ENCODE measurements at places on chromosomes 7 and 10.

DNA sequence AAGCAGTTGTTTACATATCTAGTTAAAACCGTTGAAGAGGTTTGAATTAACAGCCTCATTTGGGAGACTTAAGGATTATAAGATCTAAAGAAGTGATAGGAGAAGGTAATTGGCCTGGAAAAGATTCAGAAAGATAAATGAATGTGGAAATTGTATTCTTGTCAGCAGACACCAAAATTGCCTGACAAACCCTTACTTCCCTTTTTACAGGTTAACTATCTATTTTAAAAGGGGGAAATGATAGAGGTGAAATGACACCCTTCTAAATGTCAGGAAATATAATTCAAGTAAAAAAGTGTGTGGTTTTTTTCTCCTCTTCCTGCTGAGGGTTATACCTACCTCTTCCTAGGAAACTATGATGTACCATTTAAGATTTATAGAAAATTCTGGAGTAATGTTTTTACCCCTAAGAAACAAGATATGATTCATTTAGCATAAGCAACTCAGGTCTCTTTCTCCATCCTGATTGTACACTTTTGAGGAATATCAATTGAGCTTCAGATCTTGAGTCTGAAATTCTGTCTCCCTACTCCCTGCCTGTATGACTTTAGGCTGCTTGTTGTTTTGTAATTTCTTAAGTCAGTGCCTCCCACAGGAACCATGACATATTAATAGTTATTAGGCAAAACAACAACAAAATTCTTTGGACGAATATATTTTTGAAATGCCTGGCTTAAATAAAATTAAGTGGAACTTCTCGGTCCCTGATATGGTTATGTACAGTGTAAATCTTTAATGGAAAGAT, 250.4 kb downstream of the RNLS start:
- no peak for DNase-seq

DNA sequence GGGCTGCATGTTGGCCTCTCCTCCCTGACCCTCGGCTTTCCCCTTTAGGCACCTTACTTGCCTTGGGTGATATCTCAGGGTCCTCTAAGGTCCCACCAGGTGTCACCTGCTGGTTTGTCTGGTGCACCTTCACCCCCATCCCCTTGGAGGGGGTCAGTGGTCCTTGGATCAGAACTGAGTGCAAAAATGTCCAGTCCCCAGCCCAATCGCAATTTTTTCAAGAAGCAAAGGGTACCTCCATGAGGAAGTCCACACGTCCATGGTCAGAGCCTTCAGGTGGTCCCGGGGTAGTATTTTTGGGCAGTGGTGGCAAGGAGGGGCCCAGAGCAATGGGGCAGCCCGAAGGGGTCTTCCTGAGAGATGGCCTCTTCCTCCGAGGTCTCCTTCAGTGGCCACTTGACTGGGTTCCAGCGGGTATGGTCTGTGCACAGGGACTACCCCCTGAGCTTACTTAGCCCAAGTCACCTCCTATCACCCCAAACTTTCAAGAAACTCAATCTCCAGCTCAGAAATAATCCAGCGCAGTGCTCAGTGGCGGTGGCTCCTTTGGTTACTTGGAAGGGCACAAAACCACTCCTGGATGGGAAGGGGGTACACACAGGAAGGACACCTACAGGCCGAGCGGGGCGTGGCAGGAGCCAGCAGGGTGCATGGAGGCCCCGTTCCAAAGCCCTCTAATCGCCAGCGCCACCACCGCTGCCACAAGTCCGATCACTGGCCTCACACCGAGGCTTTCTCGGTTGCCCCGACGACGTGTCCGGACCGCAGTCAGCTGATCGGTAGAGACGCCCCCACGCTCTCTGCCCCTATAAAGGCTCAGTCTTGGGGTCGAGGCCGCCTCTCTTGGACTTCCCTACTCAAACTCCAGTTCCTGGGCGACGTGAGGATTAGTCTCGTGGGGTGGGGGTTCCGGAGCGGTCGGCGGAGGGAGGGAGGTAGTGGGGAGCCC, 4.5 kb downstream of the SAP25 start:
- peak; percentile 39 for DNase-seq

GRCh38 chr7:85289279-85289678, 102.4 kb upstream of the SEMA3D start:
- no peak for DNase-seq

DNA sequence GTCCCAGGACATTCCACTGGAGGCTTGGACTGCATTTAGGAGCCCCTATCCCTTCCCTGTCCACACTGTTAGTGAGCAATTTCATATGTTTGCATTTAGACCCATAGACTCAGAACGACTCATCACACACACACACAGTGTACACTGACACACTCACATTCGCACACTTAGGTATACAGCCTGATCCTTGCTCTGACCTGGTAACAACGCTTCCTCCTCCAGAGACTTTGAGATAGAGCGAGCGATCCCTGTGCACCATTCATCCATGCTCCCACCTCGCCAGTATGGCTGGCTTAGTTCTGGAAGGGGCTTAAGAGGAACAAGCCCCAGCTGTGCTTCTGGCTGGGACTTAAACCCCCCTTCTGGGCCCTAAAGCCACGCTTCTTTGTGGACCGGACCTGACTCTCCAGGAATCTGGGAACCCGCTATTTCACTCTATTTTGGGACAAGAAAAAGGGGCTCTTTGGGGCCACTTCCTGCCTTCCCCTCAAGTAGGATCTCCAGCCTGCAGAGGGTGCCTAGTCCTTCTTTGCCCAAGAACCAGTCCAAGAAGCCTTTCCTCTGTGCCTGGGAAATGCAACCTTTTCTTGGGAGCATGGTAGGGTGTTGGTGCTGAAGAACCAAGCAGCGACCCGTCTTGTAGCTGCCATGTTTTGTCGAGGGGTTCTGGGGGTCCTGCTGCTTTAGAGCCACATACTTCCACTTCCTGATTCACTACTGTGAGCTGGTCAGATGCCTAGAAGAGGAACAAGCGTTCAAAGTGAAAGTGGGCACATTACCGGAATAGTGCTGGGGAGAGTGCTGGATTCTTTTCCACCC, 1.1 kb upstream of the HOXA13 start:
- no peak for DNase-seq

DNA sequence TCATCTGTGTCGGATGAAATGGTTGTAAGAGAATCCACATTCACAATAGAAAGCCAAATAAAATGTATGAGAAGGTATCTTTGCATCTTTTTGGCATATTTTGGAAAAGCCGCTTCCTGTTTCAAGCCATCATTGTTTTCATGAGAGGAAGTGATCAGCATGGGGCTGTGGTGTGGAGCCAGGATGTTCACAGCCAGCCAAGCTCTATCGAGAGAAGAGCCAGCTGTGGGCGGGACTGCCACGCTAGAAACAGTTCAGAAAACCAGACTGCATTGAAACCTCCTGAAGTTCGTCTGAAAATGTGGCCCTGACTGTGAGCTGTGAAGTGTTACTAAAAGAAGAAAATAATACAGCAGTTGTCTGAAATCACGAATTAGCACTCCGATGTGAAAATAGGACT, 21.2 kb upstream of the NPS start:
- no peak for DNase-seq

DNA sequence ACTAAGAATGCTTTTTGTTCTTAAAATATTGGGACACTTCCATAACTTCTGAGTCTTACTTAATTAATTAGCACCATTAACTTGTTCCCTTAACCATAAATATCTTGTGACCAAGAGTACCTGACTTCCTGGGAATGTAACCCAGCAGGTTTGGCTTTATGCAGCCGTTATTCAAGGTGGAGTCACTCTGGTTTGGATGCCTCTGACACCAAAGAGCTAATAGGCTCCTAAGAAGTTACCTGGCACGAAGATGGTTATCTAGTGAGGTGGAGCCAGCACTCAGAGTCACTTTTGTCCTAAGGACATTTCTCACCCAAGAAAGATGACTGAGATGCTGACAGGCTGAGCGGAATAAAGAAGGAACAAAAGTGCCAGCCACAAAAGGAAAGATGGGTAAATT, 172.3 kb downstream of the C1GALT1 start:
- DNase-seq = no peak

- DNase-seq = no peak
Measured at GRCh38 chr7:157544226-157544625, 207.4 kb downstream of the DNAJB6 start.

DNA sequence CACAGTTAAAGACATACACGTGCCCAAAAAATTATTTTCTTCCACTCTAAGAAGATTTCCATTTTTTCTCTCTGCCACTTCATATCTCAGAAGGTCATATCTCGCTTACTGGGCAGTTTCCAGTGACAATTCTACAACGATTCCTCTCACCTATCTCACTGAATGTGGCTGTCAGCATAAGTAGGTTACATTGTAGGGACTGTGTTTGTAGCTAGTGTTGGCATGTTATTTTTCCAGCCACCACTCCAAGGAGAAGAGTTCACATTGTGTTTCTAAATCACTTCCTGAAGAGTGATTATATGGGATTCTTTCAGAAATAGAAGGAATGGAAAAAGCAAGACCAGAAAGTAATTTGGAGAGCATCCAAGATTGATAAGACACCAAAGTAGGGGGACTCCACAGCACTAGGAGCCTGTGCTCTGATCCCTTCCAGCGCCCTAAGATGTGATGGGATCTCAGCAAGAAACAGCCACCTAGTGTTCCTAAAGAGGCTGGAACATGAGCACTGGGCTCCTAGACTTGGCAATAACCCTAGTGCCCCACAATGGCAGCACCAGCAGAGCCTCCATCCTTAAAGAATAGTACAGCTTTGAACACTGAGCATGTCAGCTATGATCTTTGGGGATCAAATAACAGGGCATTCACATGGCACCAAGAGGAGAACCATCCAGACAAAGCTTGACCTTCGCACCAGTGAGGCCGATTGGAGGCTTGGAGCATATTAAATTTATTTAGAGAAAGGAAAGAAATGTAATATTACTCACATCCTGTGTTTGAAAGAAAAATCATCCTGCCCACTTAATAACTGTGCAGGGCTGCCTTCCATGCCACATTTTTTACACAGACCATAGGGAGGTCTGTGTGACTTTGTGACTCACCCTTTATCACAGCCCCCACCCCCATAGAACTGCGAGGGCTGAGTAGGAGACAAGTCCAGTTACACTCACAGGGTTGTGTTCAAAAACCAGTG, 51.8 kb downstream of the CAV1 start:
- DNase-seq = no peak

GRCh38 chr7:128103498-128104107, 72.4 kb upstream of the LRRC4 start:
- DNase-seq = peak; percentile 29

GRCh38 chr7:132171130-132171576, 405.1 kb downstream of the PLXNA4 start:
- DNase-seq = no peak

GRCh38 chr7:80533287-80533686, 21.4 kb upstream of the GNAT3 start:
- DNase-seq = no peak

GRCh38 chr7:70645279-70645678, 486.7 kb upstream of the GALNT17 start:
- DNase-seq = no peak

GRCh38 chr7:142799437-142799835, 28.7 kb downstream of the PRSS2 start:
- no peak for DNase-seq

GRCh38 chr10:118720685-118721538, 33.9 kb downstream of the CACUL1 start:
- peak; percentile 77 for DNase-seq

DNA sequence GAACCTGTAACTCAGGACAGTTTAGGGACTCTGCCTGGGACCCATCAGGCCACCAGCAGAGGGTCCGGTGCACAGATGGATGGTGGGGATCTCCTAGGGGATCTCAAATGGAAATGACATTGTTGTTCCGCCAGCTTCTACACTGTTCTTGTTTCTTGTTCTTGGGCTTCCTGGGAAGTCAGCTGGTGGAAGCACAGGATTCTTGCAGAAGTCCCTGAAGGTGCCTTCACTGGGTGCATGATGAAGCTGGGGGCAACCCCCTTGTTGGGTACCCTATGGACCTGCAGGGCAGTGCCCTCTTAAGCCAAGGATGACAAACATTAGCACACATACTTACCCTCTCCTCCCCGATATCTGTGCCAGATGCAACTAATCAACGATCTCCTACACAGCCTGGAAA, 18.6 kb downstream of the SFTPD start:
- no peak for DNase-seq

- no peak for DNase-seq
Measured at GRCh38 chr7:29329686-29330085, 135.1 kb downstream of the CHN2 start.

- DNase-seq = no peak
Measured at GRCh38 chr7:2016761-2017480, 215.8 kb downstream of the MAD1L1 start.

GRCh38 chr7:82443547-82444219, at the start of gene CACNA2D1:
Gene CACNA2D1 (minus strand): TSS chr7:82443777.
- DNase-seq = no peak

- DNase-seq = no peak
Measured at GRCh38 chr7:118109607-118110006, 74.4 kb upstream of the LSM8 start.

DNA sequence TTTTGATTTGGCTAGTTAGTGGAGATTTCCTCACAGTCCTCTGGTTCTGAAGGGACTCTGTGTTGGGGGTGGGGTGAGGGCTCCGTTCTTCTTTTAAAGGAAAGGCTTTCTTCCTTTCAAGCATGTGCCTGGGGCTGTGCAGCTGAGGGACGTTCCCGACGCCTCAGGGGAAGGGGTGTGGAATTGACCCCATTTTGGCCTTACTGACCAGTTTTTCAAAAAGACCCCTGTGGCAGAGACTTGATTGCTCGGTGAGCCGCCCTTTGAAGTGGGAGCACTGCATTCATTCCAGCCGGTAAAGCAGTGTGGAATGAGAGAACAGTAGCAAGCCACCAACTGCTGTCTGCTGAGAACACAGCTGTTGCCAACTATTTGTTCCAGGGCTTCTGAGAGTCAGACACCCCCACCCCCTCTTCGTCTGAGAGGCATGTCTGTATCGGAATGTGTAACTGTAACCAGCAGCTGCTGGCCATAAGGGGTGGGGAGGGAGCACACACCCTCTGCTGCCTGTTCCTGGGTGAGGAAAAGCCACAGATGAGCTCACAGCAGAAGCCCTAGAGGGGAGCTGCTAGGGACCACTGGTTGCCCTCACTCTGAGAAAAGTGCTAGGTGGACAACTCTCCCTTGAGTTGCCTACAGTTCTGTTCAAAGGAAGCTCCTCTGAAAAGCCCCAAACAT, 33.2 kb downstream of the WBP1L start:
- no peak for DNase-seq

- DNase-seq = no peak
Measured at GRCh38 chr7:43868181-43868580, 1.1 kb downstream of the MRPS24 start.

DNA sequence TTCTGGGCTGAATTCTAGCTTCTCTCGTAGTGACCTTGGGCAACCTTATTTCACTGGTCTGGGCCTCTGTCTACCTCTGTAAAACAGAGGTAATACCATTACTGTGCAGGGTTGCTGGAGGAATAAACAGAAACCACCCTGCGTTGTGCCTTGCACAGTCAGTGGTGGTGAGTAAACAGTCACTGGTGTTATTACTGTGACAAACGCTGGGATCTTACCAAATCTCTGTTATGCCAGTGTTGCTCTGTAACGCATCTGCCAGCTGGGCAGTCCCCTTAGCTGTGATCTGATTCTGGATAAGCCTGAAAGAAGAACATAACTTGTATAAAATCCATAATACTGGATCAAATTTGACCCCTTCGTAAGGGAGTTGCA, 49.4 kb downstream of the NOD1 start:
- no peak for DNase-seq

- no peak for DNase-seq
Measured at GRCh38 chr7:131591687-131592319, 35.4 kb upstream of the PODXL start.

Data from activated CD4-positive, alpha-beta T cell treated with anti-CD3 and anti-CD28 coated beads, Interleukin-2, amount 10 ng/mL, durations not matched to agents 7 days and 5 days (primary cell).